Activated CD8-positive, alpha-beta memory T cell treated with anti-CD3 and anti-CD28 coated beads for 1 hour (primary cell): ENCODE measurements at places on chromosomes 1 and 21.

DNA sequence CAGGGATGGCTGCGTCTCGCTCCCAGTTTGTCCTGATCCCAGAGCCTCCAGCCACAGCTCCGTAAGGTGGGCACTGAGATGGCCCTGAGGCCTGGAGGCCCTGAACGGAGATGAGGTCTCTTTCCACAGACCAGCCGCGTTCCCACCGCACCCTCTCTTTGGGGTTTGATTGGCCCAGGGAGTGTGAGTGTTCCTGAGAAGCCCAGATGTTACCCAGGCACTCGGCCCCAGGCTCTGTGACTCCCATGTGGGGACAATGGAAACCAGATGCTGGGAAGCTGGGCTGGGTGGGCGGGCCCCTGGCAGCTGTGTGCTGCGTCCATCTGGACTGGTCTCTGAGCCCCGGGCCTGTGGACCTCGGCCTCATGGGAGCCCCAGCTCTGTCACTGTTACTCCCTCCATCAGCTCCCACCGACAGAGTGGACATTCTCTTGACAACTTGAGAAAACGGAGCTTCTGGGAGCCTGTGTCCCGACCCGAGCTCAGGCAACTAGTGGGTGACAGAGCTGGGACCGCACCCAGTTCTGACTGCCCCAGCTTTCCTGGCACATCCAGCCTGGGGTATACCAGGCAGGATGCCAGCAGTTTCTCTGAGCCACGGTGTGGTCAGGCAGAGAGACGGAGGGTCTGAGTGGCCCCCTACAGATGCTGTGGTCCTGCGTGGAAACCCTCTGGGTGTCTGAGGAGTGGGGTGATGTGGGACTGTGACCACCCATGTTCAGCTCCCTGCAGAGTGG is 9.8 kb upstream of the COL6A1 start:
- DNase-seq, result no peak

GRCh38 chr1:112063781-112064728 is 74.6 kb upstream of the KCND3 start:
- DNase-seq, result no peak

GRCh38 chr1:35714921-35715567 is 3.6 kb downstream of the C1orf216 start:
- no peak for DNase-seq

GRCh38 chr1:170503665-170504064 is 28.3 kb upstream of the GORAB start:
- DNase-seq, result no peak

DNA sequence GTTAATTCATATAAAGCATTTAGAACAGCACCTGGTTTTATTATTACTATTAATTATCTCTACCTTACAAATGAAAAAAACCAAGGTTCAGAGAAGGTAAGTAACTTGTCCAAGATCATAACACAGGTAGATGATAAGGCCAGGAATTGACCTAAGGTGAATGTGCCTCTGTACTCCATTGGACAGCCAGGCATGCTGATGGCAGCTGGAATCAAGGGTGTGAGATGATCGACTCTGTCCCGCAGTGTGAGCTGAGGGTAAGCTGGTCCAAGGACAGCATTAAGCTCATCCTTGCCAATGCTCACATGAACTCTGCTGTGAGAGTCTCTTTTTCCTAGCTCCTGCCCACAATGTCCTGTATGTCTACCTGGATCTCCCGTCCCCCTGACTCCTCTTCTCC is 58.4 kb downstream of the DMAP1 start:
- DNase-seq, result no peak

DNA sequence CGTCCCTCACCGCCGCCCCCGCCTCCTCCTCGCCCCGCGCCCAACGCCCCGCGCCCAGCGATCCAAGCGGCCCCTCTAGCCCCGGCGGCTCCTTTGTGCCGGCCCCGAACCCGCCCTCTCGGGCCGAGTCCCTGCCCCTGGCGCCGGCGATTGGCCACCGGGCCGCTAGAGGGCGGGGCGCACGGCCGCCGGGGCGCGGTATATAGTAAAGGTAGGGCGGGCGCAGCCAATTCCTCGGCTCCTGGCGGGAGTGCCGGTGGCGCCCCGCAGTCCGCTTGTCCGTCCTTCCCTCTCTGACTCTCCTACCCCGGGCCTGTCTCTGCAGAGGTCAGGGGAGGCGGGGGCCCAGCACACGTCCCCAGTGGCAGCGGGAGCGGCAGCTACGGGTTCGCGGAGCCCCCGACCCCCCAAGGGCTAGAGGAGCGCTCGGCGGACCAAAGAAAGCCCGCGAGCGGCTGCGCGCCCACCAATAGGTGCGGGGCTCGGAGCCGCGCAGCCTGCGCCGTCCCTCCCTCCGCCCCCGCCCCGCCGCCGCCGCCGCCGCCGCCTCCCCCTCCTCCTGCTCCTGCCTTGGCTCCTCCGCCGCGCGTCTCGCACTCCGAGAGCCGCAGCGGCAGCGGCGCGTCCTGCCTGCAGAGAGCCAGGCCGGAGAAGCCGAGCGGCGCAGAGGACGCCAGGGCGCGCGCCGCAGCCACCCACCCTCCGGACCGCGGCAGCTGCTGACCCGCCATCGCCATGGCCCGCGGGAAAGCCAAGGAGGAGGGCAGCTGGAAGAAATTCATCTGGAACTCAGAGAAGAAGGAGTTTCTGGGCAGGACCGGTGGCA is at the start of gene ATP1B1:
ATP1B1 (plus strand) TSS at position 596 of the 826 bp plus-strand sequence; CDS start at position 736, 140 bp downstream.
- peak; percentile 72 for DNase-seq

- DNase-seq, result no peak
Measured at GRCh38 chr1:36328713-36329112, 5.3 kb upstream of the EVA1B start.

- DNase-seq, result no peak
Measured at GRCh38 chr1:231612393-231613089, 14.0 kb upstream of the DISC1 start.

DNA sequence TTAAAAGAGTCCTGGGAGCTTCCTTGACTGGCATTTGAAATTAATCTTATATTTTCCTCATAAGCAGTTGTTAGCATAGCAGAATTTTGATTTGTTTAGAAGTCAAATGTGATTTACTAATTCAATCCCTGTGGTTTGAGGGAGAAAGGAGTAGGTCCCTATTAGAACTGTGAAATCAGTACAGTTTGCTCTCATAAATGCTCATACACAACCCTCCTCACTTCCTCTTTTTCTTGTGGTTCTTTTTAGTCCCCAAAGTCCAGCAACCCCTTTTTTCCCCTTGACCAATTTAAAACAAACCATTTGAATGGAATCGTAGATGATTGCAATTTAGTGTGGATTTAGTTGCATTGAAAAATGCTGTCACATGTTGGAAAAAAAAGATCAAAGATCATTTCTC is 9.2 kb upstream of the IFI44 start:
- DNase-seq, result no peak

- DNase-seq, result no peak
Measured at GRCh38 chr1:145982010-145982723, 14.2 kb downstream of the TXNIP start.

DNA sequence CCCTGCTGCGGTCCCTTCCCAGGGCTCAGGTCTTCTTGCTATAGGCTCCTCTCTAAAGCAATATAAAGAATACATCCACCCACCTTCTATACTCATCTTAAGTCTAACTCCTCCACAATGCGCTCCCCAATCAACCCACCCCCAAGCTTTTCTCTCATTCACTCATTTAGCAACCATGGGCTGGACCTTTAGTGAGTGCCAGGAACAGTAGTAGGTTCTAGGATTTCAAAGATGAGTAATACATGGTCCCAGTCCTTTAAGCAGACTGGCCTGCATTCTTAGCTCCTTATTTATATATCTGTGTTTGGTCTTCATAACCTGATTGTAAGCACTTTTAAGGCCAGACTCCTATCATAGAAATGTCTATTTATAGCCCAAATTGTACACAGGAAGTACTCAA is 5.9 kb downstream of the CAMK1G start:
- no peak for DNase-seq

- DNase-seq, result no peak
Measured at GRCh38 chr1:117780687-117781475, 148.5 kb downstream of the GDAP2 start.

DNA sequence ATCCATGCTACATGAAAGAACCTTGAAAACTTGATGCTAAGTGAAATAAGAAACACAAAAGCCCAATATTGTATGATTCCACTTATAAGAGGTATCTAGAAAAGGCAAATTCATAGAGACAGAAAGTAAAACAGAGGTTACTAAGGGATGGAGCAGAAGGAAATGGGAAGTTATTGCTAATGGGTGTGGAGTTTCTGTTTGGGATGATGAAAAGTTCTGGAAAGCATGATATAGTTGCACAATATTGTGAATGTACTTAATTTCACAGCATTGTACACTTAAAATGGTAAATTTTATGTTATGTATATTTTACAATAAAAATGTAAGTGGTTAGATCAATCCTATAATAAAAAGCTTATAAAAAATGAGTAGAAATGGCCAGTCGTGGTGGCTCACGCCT is 1.6 kb upstream of the NECAP2 start:
- DNase-seq, result no peak

- no peak for DNase-seq
Measured at GRCh38 chr21:32207406-32207716, 71.5 kb downstream of the MIS18A start.

GRCh38 chr1:238608144-238608543 is 717.4 kb upstream of the ZP4 start:
- no peak for DNase-seq

- no peak for DNase-seq
Measured at GRCh38 chr1:183097438-183098051, 74.3 kb downstream of the LAMC1 start.

DNA sequence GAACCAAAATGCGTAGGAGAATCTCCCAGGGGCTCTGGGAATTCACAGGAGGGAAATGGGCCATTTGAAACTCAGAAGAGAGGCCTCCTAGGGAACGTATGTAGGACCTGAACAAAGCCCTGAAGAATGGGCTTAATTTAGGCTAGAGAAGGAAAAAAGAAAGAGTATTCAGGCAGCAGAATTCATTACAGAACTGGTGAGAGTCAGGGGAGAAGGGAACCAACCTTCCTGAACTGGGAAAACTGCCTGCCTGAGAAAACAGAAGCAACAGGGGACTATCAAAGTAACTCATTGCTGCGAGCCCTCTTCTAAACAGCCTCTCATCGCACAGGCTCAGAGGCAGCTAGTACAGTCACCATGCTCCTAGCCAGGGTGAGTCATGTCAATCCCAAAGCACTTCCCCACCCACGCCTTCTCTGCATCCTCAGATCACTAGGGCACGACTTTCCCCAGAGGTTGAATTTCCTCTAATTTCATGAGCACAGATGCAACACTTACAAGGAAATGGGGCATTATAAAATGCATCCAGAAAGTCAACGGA is 98.1 kb downstream of the ADSS2 start:
- DNase-seq, result no peak

GRCh38 chr1:97271916-97272788 is 550.6 kb downstream of the PTBP2 start:
- DNase-seq, result no peak
